SW 1271 (cell line): ENCODE measurements at places on chromosomes 7 and 10.

DNA sequence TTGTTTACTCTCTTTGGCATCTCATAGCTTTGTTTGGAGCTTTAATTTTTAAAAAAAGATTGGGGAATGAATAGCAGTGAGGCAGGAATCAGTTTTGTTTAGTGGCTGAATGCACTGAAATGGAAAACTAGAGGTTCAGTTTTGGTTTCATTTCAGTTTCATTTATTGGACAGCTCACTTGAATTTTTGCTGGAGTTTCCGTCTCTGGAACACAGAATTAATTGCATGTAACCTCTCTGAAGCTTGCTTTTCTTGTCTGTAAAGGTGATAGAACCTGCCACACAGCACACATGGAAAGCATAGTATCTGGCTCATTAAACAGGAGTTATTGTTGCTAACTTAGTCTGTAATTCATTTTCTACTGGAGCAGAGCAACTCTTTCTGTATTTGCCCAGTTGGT, 7.1 kb downstream of the GRM8 start:
- no peak for DNase-seq

DNA sequence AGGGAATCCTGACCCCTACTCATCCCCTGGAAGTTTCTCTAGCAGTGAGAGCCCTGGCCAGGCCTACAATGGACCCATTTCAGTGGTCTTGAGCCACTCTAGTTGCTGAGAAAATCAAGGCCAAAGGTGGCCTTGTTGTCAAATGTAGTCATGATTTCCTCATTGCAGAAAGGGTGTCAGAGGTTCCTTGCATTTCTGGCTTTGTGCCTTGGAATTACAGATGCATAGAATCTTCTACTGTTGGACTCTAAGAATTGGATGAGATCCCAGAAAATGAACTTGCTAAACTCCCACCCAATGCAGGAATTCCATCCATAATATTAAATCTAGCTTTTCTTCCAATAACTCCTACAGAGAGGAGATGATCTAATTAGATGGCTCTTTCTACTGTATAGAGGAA, 12.2 kb downstream of the CPA2 start:
- no peak for DNase-seq

- DNase-seq: no peak
These were observed 396.2 kb downstream of the LRMDA start for GRCh38 chr10:75827587-75828021.

DNA sequence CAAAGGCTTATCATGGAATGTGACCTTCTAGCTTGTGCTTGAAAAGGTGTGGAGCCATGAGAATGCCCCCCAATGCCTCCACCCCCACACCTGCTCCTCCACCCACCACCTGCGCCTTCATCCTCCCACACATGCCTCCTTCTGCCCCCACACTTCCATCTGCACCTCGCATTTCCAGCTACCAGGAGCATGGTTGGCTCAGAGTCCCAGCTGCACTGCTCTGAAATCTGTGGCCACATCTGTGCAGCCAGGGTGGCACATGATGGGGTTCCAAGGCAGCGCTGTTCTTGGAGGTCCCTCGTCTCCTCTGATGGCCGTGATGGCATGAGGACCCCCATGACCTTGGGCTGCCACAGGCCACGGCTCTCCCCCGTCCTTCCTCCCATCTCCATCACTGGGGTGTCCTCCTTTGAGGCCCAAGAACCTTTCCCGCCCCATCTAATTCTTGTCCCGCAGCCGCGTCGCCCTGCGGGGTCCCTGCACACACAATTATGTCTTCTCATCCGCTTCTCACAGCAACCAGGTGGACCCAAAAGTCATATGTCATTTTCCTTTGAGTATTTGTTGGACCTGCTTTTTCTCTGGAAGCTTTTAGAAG, 40.6 kb upstream of the CNPY1 start:
- no peak for DNase-seq

DNA sequence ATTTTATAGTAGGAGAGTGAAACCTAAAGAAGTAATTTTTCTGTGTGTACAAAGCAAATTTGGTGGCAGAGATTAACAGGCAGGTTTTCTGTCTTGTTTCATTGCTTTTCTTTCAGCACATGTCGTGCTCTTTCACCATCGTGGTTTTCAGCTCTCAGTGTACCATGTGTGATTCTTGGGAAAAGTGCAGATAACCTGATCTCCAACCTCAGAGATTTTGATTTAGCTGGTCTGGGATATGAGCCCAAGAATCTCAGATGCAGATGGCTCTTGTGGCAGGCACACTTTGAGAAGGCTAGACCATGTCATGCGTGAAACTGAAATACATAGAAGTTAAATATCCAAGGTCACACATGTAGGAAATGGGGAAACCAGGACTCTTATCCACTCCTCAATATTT, 317.4 kb downstream of the EXOC4 start:
- DNase-seq: no peak
